Cortex of kidney (tissue), 1 donor: ENCODE measurements at places on chromosomes 7 and 10.

DNA sequence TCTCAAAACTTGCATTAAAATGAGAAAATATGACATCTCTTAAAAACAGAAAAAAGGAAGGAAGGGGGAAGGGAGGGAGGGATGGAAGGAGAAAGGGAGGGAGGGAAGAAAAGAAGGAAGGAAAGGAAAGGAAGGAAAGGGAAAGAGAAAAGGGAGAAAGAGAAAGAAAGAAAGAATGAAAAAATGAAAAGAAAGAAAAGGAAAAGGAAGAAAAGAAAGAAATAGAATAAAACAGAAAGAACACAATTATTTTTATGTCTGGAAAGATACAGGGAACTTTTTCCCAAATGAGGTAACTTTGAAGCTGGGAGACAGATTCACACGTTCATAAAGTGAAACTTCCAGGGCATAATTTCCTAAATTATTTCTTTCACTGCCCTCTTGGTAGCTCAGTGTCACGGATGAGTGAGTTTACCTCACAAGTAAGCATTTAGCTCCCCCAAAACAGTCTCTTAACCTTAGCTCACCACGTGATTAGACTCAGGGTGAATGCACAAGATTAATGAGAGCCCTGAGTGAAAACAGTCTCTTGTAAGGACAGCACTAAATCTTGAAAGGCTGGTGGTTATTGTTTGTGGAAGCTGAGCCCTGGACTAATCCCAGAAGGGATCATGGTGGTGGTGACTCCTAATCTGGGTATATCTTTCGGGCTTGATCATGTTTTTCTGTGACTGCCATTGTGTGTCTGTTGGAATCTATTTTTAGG, 74.1 kb upstream of the HDAC9 start:
- no peak for DNase-seq

- no peak for DNase-seq
Measured at GRCh38 chr7:2920956-2921652, 77.0 kb upstream of the GNA12 start.

DNA sequence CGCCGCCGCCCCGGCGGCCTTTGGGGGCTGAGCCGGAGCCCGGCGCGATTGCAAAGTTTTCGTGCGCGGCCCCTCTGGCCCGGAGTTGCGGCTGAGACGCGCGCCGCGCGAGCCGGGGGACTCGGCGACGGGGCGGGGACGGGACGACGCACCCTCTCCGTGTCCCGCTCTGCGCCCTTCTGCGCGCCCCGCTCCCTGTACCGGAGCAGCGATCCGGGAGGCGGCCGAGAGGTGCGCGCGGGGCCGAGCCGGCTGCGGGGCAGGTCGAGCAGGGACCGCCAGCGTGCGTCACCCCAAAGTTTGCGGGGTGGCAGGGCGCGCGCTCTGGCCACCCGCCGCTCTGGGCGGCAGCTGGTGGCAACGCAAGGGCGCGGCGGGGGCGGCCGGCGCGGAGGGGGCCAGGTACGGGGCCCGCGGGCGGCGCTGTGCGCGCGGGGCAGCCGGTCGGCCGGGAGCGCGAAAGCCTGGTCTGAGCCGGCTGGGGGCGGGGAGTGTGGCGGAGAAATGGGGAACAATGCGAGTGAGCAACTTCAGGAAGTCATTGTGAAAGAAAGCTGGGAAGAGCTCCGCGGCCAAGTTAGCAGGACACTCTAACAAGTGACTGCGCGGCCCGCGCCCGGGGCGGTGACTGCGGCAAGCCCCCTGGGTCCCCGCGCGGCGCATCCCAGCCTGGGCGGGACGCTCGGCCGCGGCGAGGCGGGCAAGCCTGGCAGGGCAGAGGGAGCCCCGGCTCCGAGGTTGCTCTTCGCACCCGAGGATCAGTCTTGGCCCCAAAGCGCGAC, at the start of gene IKZF1:
IKZF1 (plus strand) TSS at position 588 of the 782 bp plus-strand sequence. CDS start 14,346 bp downstream, outside the sequence.
- DNase-seq, result no peak

GRCh38 chr7:113797420-113798010, 121.3 kb downstream of the PPP1R3A start:
- DNase-seq, result no peak

DNA sequence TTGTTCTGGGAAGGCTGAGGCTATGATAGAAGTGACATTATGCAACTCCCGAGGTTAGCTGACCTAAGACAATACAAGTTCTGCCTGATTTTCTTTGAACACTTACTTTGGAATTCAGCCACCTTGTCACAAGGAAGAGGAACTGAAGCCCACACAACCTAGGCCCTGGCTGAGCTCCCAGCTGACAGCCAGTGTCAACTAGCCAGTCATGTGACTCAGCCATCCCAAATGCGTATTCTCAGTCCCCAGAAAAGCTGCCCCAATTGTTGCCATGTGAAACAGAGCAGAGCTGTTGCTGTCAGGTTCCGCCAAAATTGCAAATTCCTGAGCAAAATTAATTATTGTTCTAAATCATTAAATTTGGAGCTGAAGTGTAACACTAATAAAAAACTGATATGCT, 1010.0 kb downstream of the XPNPEP1 start:
- no peak for DNase-seq

DNA sequence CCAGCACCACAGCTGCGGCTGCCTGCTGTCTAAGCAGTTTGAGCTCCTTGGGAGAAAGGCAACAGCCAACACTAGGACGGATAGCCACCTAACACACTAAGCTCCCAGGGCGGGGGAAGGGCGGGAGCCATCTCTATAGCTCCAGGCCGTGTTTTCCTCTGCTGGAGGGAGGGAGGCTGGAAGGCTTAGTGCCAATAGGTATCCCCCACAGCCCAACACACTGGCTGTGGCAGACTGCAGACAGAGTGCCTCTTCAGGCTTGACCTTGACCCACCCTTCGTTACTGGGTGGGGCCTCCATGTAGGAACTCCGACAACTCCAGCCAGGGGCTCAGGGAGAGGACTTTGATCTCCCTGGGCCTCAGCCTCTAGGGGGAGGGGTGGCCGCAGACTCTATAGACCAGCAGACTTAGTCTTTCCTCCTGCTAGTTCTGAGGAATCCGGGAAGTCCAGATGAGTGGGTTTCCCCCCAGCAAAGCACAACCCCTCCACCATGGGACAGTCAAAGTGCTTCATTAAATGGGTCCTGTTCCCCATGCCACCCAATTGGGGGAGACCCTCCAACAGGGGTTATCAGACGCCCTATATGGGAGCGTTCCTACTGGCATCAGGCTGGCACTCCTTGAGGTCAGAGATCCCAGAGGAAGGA, 314.4 kb upstream of the MKI67 start:
- DNase-seq, result no peak

DNA sequence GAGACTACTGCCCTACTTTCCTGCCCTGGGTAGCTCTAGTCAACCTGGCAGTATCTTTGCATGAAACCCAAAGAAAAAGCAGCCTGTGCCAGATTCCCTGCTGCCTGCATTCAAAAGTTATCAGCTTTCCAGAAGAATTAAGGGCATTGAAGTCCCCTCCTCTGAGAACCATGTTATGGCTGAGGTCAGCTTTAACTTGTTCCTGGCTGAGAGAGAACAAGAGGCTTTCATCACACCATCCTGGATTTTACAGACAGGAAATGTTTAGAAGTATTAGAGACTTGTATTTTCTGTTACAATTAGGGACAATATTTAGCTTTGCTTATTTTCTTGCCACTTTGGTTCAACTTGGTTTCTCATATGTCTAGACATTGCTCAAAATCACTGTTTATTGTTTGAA, 238.8 kb downstream of the ARL4A start:
- no peak for DNase-seq

- no peak for DNase-seq
Measured at GRCh38 chr7:132942701-132943100, 139.2 kb downstream of the CHCHD3 start.

- DNase-seq, result no peak
Measured at GRCh38 chr10:32956365-32957197, 1.4 kb downstream of the ITGB1 start.

- no peak for DNase-seq
Measured at GRCh38 chr10:98916526-98917125, 319.0 kb downstream of the HPSE2 start.

DNA sequence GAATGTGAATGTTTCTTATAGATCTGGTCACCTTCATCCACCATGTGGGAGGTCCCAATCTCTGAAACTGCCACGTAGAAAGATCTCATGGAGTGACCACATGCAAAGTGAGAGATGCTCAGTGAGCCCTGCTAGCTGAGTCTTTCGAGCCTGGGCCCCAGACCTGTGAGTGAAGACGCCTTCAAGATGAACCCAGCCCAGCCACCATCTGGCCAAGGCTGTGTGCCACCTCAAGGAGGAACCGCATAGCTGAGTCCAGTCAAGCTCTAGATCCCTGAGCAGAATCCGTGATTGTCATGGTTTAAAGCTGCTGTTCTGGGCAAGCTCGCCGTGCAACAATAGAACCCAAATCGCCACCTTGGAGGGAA, 20.2 kb upstream of the PPIF start:
- DNase-seq, result no peak

DNA sequence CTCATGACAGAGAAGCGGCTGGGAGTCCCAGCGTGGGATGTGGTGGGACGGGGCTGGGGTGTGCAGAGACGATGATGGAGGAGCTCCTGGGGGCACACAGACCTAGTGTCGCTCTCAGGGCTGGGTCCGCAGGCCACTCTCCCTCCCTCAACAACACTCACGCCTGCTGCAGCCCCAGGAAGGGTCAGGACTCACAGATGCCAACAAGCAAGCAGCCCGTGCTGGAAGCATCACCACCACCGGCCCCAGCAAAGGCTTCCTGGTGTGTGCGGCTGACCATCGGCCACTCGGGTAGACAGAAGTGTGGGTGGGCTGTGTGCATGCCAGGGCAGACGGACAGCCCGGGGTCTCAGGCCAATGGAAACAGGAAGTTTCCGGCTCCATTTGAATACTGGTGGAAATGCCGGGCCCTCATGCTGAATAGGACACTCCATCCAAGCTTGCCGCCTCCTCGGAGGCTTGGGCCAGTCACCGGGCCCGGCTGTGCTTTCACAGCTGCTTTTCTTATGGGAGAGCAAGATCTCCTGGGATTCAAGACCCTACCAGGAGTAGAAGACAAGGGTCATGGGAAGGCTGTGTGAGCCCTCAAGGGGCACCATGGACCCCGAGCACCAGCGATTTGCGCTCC, 178.1 kb downstream of the ELFN1 start:
- no peak for DNase-seq

GRCh38 chr10:120755771-120756170, 95.4 kb upstream of the WDR11 start:
- no peak for DNase-seq

DNA sequence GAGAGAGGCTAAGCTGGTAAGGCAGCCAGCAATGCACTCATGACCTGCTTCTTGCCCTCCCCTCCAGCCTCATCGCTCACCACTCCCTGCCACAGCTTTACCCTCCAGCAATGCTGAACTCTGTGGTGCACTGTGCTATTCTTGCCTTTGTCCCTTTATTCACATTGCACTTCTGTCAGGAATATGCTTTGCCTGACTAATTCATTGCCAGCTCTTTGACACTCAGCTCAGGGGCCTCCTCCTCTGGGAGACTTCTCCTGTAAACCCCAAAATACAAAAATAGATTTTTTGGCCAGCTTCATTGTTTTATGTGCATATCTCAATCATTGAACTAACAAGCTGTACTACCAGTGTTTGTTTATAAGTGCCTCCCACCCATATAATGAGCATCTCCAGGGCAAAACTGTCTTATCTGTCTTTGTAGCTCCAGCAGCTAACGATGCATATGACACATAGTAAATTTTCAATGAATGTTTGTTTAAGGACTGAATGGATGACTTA, 8.2 kb downstream of the CNNM1 start:
- no peak for DNase-seq

- no peak for DNase-seq
Measured at GRCh38 chr10:88232029-88232895, 350.9 kb downstream of the RNLS start.

GRCh38 chr7:150727381-150727780, 9.8 kb upstream of the GIMAP5 start:
- no peak for DNase-seq

GRCh38 chr7:26157520-26158105, 5.6 kb downstream of the NFE2L3 start:
- DNase-seq, result no peak

GRCh38 chr7:108382932-108383331, 73.3 kb downstream of the NRCAM start:
- no peak for DNase-seq

GRCh38 chr10:86354761-86355540, 11.6 kb downstream of the GRID1 start:
- DNase-seq, result no peak

DNA sequence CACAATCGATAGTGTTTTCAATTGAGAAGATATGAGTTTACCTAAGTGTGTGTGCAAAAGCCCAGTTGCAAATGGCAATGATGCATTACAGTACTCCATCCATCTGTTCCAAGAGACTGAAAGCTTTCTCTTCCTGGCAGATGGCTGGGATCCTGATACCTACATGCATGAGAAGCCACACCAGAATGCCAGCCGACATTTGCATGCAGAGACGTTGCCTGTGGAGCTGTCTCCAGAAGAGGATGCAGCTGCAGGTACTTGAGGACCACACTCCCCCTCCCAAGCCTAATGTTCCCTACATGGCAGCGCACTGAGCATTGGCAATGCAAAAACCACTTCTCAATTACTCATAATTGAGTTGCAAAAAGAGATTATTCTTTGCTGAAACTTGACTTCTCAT, 332.1 kb downstream of the WDR11 start:
- no peak for DNase-seq

GRCh38 chr7:43844257-43844656, 25.1 kb downstream of the MRPS24 start:
- DNase-seq, result no peak

- DNase-seq, result no peak
Measured at GRCh38 chr7:46192271-46192670, 271.2 kb upstream of the IGFBP3 start.

DNA sequence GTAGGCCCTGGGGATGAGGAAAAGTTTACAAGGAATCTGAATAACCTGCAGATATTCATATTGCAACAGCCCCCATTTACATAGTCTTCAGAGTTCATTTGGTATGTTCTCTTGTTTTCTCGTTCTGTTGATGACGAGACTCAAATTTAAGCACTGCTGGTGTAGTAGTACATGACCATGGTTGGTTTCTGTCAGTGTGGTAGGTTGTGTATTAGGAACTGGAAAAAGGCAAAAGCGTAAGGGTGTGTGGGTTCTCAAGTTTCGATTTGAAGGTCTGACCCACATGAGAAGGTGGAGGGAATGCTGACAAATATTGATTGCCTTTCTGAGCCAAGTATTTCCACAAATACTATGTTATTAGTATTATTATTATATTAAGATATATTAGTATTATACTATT, 151.7 kb downstream of the AUTS2 start:
- no peak for DNase-seq

DNA sequence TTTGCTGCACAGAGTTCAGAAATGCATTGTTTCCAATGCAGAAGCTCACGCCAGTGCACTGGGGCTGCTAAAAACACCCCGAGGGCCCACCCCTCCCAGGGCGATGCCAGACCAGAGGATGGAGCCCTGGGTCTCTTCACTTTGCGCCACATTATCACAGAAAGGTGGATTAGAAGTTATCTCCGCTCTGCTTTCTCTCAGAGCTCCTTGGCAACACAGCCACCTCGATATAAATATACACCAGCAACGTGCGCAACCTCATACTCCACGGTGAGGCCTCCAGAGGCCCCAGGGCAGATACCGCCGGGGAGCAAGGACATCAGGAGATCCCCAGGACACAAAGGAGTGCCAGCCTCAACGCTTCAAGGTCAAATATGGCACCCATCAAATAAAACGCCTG, 121.0 kb upstream of the TBX20 start:
- no peak for DNase-seq

- DNase-seq, result no peak
Measured at GRCh38 chr7:134605978-134606923, 40.4 kb upstream of the BPGM start.
